Pancreas (tissue), 10 donors: ENCODE measurements at places on chromosomes 7 and 10. TPM values are rescaled to one million over a fixed set of nuclear protein-coding genes. Genes with fewer than 3 reads are reported as not detected.

Gene OR2A1
- not detected for polyA plus RNA-seq

Gene OPALIN
- not detected for polyA plus RNA-seq

GRCh38 chr10:58747687-58748086 is 235.0 kb downstream of the BICC1 start:
- no peaks in the 10 kb centered on the region for H3K4me1 ChIP-seq
- no peak for DNase-seq
- H3K36me3 ChIP-seq, result no peaks in the 10 kb centered on the region

Gene AKR1D1
- 0.02 TPM for polyA plus RNA-seq

DNA sequence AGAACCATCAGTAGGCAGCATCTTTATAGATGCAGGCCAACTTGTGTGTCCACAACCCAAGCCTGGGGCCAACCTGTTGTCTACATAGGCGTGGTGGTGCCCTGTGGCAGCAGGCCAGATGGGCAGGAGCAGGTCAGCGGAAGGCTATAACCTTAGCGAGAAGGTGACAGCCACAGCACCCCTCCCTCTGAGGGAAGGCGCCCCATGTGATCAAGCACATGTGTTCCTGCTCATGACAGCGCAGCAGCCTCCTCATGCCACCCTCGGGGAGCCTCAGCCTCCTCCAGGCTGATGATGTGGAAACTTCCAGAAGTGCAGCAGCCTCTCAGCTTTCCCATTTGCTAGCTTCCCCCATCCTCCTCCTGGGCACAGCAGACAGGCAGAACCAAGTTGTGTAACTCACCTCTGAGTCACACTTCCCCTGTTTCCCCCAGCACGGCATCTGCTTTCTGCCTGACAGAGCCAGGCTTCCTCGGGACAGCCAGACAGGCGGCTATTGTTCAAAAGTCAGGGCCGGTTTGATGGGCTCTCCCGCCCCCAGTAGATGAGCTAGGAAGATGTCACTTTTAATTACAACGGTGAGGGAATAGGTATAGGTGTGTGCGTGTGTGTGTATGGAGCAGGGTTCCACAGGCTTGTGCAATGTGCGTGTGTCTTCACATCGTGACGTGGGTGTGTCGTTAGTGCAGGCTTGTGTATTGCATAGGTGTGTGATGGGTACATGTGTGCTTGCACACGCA is 312.0 kb upstream of the ZMIZ1 start:
- H3K27ac ChIP-seq, result peak overlapping the region; percentile 60
- no peak for DNase-seq
- no peaks in the 10 kb centered on the region for H3K4me1 ChIP-seq
- H3K36me3 ChIP-seq, result no peaks in the 10 kb centered on the region
- no peak overlapping the region for H3K4me3 ChIP-seq

DNA sequence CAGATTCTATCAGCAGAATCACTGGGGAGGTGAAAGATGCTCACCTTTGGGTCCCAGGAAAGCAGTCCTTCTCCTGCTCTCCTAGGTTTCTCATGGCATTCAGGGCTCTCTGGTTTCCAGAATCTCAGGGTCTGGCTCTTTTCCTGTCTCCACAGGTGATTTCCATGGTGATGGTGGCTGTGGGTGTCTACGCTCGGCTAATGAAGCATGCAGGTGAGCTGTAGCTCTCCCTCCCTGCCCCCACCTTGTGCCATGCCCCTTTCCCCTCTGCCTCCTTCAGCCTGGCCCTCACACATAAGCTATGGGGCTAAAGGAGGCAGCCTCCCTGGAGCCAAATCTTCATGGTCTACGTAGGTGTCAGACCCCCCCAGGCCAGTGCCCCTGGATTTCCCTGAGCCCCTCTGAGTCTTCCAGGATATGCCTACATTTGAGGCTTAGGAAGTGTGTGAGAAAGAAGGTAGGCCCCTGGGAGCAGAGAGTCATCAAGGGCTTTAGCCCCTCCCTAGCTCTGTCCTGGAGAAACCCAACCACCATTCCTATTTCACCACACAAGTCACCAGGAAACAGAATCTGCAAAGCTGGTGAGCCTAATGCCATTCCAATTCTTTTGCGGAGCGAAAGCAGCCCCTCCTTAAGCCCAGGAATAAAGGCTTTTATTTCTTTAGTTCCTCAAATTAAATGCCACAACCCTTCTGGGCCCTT is 17.2 kb downstream of the TSPAN33 start:
- no peak overlapping the region for H3K27ac ChIP-seq
- no peaks in the 10 kb centered on the region for H3K27me3 ChIP-seq
- no peak overlapping the region for H3K4me3 ChIP-seq
- no peaks in the 10 kb centered on the region for H3K4me1 ChIP-seq

Gene LRGUK
- polyA plus RNA-seq, result 0.91 TPM

DNA sequence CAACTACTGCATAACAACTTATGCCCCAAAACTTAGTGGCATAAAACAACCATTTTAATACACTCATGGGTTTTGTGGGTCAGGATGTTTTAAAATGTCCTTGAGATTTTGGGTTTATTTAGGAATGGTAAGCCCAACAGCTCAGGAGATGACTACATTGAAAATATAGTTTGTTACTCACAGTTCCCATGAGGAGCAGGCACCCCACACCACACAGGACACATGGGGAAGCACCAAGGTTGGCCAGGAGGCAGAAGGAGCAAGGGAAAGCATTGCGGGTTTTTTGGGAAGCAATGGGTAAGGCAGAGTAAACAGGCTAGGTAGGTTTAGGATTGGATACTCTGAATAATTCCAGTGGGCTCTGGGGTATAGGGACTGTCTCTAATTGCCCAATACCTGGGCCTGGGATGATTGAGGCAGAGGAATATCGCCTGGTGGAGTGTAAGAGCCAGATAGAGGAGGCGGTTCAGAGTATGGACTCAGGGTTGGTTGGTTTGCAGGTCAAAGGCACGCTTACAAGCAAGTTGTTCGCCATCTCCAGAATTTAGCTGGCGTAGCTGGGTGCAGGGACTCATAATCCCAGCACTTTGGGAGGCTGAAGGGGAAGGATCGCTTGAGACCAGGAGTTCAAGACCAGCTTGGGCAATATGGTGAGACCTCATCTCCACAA is 10.0 kb upstream of the MARVELD1 start:
- no peak overlapping the region for H3K4me3 ChIP-seq
- DNase-seq, result no peak
- no peaks in the 10 kb centered on the region for H3K4me1 ChIP-seq
- no peaks in the 10 kb centered on the region for H3K27me3 ChIP-seq
- H3K27ac ChIP-seq, result no peak overlapping the region
- no peaks in the 10 kb centered on the region for H3K36me3 ChIP-seq

DNA sequence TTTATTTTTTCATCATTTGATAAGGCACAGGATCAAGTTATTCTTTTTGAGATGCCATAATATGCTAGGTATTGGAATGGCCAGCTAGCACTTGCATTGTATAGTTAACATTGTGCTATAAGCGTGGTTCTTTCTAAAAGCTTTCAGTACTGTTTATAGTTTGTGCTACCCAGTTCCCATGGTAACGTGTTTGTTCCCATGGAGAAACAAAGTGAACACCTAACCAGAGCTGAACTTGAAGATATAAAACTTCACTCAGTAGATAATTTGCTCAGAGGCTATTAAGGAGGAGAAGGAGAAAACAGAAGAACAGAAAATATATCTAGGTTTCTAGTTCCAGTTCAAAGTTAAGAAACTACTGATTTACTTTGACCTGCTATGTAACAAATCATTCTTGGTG is 23.6 kb upstream of the ITGB8 start:
- no peaks in the 10 kb centered on the region for H3K4me1 ChIP-seq
- no peak overlapping the region for H3K27ac ChIP-seq
- H3K27me3 ChIP-seq, result no peaks in the 10 kb centered on the region
- DNase-seq, result no peak

Gene MALRD1
- not detected for polyA plus RNA-seq
